ENCODE measurements at places on chromosomes 7 and 10.

- DNase-seq = no peak
Observed at GRCh38 chr7:108204281-108204796, 74.2 kb upstream of the LAMB4 start.

GRCh38 chr10:8183241-8183704, 128.8 kb downstream of the GATA3 start:
- no peak for DNase-seq

DNA sequence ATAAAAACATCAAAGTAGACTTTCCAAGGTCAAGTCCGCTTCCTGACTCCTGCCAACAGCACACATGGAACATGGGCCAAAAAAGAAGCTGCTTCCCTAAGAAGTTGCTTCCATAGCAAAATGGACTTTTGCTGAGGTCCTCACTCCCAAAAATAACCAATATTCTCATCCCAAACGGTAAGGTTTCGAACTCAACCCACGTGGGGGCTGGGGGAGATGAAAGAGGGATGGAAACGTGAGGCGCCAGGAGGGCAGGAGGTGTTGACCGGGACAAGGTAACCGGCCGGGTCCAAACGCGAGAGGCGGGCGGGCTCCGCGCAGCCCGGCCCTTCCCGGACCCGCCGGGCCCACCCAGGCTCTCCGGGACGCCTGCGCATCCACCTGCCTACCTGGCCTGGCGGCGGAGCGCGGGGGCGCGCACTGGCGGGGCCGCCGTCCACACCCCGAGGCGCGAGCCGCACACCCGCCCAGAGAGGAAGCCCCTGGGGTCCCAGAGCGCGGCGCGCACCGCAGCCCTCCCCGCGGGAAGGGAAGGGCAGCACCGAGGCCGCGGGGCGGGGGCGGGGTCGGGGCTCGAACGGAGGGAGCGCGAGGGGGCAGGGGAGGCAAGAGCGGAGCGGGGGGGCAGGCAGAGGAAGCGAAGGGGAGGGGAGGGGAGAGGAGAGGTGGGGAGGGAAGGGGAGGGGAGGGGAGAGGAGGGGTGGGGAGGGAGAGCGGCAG, 742 bp downstream of the LMBR1 start:
- no peak for DNase-seq

DNA sequence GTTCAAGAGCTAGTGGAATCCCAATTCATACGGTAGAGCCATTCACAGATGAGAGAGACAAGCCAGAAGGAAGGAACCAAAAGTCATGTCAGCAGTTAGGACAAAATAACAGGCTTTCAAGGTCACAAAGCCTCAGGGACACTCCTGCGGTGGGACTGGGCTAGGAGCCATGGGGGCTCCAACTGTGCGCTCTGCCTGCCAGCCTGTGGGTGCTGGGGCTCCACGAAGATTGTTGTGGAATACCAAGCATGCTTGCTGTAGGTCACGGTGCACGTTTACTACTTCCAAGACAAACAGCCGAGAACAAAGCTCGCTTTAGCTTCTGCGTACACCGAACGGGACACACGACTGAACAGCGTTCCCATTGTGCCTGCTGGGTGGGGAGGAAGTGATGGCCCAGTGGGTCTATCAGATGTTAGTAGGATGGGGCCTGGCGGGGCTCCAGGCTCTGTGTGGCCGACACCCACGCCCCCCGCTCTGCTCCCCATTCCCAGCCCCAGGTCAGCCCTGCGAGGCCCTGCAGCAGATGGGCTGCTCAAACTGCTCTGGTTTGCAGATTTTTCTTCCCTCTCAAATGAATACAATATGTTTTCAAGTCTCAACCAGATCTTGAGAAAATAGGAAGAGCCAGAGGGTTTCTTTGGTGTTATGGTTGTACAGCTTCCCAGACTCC, 158.9 kb downstream of the EGFR start:
- no peak for DNase-seq

DNA sequence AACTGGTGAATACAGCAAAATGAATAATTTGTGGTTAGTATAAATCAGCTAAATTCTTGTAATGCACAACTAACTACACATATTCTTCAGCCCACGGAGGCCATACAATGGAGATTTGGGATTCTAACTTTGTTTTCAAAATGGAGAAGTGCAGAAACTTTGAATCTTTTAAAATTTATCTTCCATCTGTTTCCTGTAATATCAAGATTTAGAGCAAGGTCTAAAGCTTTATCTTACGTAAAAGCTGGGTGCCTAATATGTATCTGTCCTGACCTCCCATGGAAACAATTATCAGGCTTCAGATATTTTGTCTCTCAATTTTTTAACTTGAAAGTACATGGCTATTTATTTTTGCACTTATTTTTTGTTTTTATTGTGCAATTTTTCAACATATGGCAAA, 5.0 kb upstream of the AHR start:
- no peak for DNase-seq

DNA sequence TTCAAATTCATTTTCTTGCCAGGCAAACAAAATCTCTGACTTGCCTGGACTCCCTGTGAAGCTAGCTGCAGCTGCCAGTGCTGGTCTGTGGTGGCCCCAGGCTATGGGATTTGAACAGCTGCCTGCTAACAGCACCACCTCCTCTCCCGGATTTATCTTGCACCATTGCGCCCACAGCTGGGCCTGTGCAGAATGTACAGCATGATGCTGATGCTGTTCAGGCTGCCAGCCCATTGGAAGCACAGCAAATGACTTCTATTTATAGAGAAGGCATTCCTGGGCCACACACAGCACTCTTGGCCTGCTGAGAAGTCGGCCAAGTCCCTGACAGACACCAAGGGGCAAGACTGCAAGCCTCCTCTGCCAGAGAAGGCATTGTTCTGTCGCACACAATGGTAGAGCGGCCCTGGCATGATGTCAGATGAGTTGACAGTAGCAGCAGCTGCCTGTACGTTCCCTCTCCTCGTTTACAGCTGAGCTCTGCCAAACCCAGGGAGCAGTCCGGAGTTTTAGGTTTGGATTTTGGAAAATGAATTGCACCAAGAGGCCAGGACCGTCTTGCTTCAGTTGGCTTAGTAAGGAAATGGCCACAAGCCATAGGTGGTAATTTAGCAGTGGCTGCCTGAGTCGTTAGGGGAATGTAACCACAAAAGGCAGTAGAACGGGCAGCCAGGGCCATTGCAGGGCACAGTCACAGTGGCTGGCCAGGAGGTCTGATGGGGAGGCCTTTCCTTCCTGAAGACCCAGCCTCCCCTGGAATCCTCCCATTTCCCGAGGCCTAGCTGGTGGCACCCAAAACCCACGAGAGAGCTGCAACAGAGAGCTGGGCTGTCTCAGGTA, 38.5 kb downstream of the MTURN start:
- DNase-seq = peak; percentile 97

DNA sequence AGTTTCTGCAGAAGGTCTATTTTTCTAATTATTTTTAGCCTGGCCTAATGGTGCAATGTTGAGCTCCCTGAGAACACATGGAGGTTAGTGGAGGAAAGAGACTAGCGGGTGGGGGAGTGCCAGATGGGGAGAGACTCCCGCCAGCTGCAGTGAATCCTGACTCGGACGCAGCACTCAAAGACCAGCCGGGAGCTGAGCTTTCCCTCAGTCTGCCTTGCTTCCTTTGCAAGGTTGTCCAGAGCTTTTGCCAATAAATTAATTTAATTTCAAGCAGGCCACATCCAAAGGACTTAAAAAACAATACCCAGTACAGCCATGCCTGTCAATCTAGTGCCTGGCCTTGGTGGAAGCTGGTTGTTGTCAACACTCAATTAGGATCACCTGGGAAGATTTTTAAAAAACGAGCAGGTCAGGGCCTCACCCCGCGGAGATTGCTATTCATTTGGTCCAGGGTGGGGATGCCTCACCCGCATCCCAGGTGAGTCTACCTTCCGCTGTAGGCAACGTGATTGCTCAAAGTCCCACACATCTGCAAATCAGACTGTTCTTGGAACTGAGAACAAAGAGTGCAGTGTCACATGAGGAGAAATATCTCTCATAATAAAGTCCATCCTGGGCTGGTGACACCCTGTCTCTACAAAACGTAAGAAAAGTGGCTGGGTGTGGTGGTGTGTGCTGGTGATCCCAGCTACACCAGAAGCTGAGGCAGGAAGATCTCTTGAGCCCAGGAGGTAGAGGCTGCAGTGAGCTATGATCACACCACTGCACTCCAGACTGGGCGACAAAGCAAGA, 4.0 kb downstream of the CLRN3 start:
- DNase-seq = no peak

DNA sequence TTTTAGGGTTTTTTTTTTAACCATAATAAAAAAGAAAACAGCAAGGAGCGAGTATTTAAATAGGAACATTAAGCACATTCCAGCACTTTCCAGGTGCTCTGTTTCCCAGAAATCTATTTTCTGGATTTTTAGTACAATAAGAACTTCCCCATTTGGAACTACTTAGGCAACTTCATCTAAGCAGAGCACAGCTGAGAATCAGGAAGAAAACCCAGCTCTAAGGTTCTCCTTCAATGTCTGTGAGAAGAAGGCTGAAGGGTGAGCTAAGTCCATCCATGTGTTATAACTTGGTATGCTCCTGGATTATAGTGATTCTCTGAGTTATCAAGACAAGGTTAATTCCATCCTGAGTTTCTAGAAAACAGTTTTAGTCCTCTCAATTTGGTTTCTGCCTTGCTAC, 181.9 kb downstream of the CYP26A1 start:
- DNase-seq = no peak

GRCh38 chr10:43960981-43961380, 312.3 kb upstream of the ZNF32 start:
- no peak for DNase-seq

- no peak for DNase-seq
Observed at GRCh38 chr7:66642186-66642585, 13.5 kb downstream of the KCTD7 start.

DNA sequence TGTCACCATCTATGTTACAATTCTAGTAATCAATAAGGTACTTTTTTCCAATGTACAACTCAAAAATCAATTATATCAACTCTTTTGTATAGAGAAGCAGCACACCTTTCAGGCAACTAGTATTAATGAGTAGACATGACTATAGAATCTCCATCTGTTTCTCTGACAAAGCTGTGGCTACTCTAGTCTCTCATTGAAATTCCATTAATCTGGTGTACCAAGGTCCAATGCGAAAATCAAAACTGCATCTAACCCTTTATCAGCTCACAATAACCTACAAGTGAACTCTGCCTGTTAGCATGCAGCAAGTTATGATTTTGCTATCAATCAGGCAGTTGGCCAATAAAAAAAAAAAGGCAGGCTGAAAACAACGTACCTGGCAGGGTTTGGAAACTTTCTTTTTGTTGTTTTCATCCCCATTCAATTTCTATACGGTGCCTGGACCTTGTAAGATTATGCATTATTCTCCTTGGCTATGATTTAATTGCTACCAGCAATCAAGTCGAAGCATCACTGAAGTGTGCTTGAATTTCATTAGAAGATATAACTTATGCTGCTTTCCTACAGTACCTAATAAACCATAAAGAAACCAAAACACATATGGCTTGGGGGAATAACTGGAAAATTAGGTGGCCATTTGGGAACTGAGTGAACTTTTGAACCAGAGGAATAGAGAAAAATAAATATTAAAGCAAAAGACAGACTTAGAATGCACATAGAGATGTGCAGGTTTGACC, 23.2 kb downstream of the SKAP2 start:
- no peak for DNase-seq

DNA sequence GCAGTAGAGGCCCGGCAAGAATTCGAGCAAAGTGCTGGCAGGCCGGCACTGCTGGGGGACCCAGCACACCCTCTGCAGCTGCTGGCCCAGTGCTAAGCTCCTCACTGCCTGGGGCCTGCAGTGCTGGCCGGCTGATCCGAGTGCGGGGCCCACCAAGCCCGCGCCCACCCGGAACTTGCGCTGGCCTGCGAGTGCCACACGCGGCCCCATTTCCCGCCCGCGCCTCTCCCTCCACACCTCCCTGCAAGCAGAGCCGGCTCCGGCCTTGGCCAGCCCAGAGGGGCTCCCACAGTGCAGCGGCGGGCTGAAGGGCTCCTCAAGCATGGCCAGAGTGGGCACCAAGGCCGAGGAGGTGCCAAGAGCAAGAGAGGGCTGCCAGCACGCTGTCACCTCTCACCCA, 3.1 kb downstream of the DYDC2 start:
- DNase-seq = no peak

GRCh38 chr7:91582799-91583477, 297.6 kb downstream of the MTERF1 start:
- no peak for DNase-seq

GRCh38 chr7:43083106-43083505, 29.3 kb upstream of the HECW1 start:
- DNase-seq = no peak

GRCh38 chr10:22599048-22599561, 115.3 kb downstream of the PIP4K2A start:
- peak; percentile 43 for DNase-seq

- DNase-seq = no peak
Observed at GRCh38 chr10:37896436-37896835, 39.0 kb upstream of the ZNF248 start.

DNA sequence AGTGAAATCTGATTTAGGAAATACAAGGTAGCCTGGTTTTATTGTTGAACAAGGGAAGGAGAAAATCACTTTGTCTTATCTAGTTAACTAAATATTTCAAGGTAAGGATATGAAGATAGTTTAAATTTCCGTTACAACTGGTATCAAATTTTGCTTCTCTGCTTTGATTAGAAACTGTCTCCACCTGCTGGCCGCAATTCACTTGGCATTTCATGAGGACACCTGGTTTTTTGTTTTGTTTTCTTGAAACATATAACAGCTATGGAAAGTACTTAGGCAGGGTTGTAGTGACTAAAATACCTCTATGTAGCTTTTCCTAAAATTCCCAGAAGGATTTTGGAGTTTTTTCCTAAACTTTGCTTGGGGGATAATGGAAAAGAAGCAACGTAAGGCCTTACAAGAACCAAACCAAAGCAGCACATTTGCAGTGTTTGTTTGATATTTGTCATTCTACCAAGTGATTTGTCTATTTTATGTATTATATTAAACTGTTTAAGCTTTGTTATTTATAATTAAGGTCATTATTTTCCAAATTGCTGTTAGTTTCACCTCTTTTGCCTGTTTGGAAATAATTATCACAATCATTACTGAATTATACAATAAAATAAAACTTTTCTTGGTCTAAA, 73.6 kb downstream of the AHCYL2 start:
- DNase-seq = peak; percentile 10

GRCh38 chr10:7861509-7862120, 43.3 kb downstream of the TAF3 start:
- no peak for DNase-seq

- no peak for DNase-seq
Observed at GRCh38 chr7:124940306-124940705, 10.7 kb upstream of the POT1 start.

- no peak for DNase-seq
Observed at GRCh38 chr10:51439645-51440044, 259.8 kb downstream of the CSTF2T start.

DNA sequence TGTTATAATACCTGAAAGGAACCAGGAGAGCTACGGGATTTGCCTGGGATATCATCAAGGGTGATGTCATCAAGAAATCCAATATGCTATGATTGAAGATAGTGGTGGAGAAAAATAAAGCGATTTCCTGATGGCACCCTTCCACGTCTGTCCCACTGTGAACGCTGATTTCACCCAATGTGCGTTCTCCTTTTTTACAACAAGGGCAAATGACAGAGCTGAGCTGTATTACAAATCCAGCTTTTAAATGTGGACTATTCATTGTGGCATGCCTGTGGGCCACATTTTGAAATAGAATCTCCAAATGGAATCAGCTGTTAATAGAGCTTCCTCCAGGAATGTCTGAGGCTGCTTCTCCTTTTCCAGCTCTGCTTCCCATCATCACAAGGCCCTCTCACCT, 23.3 kb downstream of the SLC13A4 start:
- no peak for DNase-seq

- no peak for DNase-seq
Observed at GRCh38 chr7:80653244-80653643, 14.8 kb downstream of the CD36 start.

Data from GM04504 (cell line).